ENCODE measurements at places on chromosomes 16 and 17.

DNA sequence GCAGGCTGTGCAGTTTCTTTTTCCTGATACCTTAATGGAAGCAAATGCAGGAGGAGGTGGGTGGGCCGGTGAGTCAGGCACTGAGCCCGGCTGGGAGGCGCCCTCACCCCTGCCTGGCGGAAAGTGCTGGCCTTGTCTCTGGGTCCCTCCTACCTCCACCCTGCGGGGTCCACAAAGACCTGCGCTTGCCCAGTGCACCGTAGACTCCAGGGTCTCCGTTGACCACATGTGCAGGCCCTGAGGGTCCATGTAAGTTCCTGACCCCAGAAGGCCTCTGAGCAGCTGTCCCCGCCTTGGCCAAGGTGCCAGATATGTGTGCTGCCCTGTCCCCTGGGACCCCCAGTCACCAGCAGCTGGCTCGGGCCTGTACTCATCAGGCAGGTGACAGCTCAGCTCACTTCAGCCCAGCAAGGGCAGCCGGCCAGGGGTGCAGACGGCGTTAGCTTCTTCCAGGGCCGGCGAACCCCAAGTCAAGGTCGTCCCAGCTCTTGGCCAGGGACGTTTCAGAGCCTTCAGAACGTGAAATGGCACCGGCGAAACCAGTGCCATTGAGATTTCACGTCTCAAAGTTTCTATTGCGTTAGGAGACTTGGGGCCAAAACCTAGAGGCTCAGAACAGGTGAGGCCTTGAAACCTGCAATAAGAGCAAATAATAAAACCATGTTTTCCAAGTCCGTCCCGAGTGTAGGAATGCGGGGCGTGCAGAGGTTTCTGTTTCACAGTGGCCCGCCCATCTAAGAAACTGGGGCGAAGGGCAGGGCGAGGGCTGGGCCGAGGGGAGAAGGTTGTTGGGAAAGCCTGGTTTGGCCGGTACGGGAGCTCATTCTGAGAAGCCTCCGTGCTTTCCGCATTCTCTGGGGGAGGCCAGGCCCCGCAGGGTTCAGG, 12.1 kb downstream of the METRNL start:
- peak overlapping the region; percentile 51 for H3K27ac ChIP-seq
- no peaks in the 10 kb centered on the region for H3K27me3 ChIP-seq
- peaks cover 36% of the 10 kb centered on the region for H3K36me3 ChIP-seq
- H3K4me1 ChIP-seq: no peaks in the 10 kb centered on the region
- H3K4me3 ChIP-seq: peak overlapping the region; percentile 2

- no peaks in the 10 kb centered on the region for H3K4me1 ChIP-seq
Measured at GRCh38 chr17:72311004-72311403, 190.2 kb downstream of the SOX9 start.

DNA sequence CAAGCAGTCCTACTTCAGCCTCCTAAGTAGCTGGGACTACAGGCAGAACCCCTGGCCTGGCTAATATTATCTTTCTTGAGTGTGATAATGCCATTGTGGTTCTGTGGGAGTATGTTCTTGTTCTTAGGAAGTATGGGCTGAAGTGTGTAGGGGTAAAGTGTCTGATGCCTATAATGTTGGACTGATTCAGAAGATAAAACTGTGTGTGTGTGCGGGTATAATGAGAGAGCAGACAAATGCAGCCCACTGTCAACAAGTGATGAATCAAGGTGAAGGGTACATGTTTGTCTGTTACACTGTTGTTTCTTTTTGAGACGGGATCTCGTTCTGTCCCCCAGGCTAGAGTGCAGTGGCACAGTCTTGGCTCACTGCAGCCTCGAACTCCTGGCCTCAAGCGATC, 127.5 kb downstream of the CLEC16A start:
- H3K36me3 ChIP-seq: peaks cover 25% of the 10 kb centered on the region
- H3K27me3 ChIP-seq: no peaks in the 10 kb centered on the region
- H3K27ac ChIP-seq: no peak overlapping the region
- H3K4me1 ChIP-seq: peaks cover 5% of the 10 kb centered on the region

- H3K4me3 ChIP-seq: no peak overlapping the region
- H3K27me3 ChIP-seq: no peaks in the 10 kb centered on the region
- no peak for DNase-seq
Measured at GRCh38 chr16:78240459-78241222, 141.2 kb downstream of the WWOX start.

GRCh38 chr17:57672971-57673370, 72.1 kb downstream of the CCDC182 start:
- peaks cover 7% of the 10 kb centered on the region for H3K4me1 ChIP-seq
- no peaks in the 10 kb centered on the region for H3K36me3 ChIP-seq

DNA sequence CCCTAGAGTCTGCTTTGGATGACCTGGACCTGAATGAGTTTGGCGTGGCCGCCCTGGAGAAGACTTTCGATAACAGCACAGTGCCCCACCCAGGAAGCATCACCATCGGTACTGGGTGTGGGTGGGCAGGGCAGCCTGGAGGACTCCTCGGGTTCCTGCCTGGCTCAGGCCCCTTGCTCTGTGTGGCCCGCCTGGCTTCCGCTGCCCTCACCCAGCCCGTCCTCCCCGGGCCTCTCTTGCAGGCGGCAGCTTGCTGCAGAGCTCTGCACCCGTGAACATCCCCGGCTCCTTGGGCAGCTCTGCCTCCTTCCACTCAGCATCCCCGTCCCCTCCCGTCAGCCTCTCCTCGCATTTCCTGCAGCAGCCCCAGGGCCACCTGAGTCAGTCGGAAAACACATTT, 24.5 kb downstream of the UNC13D start:
- no peak for DNase-seq
- H3K27me3 ChIP-seq: no peaks in the 10 kb centered on the region
- no peak overlapping the region for H3K4me3 ChIP-seq
- H3K4me1 ChIP-seq: no peaks in the 10 kb centered on the region

- no peaks in the 10 kb centered on the region for H3K27me3 ChIP-seq
- no peaks in the 10 kb centered on the region for H3K36me3 ChIP-seq
- no peak for DNase-seq
- no peak overlapping the region for H3K27ac ChIP-seq
- peaks cover 15% of the 10 kb centered on the region for H3K4me1 ChIP-seq
Measured at GRCh38 chr17:68207651-68208253, 40.1 kb upstream of the AMZ2 start.

- peak overlapping the region; percentile 68 for H3K4me3 ChIP-seq
- H3K27ac ChIP-seq: peak overlapping the region; percentile 75
- H3K36me3 ChIP-seq: peaks cover 5% of the 10 kb centered on the region
- no peaks in the 10 kb centered on the region for H3K27me3 ChIP-seq
- no peaks in the 10 kb centered on the region for H3K4me1 ChIP-seq
- peak; percentile 77 for DNase-seq
Measured at GRCh38 chr17:43832168-43832975, 574 bp downstream of the MPP3 start.

- H3K27me3 ChIP-seq: no peaks in the 10 kb centered on the region
- H3K4me3 ChIP-seq: no peak overlapping the region
- H3K36me3 ChIP-seq: no peaks in the 10 kb centered on the region
- H3K27ac ChIP-seq: no peak overlapping the region
- H3K4me1 ChIP-seq: no peaks in the 10 kb centered on the region
Measured at GRCh38 chr17:34306466-34306865, 12.8 kb upstream of the CCL8 start.

DNA sequence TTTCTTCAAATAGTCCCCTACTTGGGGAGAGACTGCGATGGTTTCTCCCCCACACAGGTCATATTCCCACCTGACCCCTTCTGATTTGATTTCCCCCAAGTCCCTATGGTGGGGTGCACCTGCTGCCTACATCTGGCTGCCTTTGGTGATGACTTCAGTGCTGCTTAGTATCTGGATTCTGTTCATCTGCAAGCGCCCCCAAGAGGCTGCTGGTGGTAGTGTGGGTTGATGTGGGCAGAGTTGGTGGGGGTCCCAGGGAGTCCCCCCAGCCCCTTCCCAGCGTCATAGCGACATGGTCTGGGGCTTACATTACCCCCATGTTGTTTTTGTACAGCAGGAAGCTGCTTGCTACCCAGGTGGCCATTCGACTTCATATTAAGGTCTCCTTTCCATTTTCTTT, 99.2 kb downstream of the NTN1 start:
- peak overlapping the region; percentile 31 for H3K27ac ChIP-seq
- peaks cover 35% of the 10 kb centered on the region for H3K4me1 ChIP-seq
- peak; percentile 61 for DNase-seq
- H3K36me3 ChIP-seq: no peaks in the 10 kb centered on the region
- no peak overlapping the region for H3K4me3 ChIP-seq

DNA sequence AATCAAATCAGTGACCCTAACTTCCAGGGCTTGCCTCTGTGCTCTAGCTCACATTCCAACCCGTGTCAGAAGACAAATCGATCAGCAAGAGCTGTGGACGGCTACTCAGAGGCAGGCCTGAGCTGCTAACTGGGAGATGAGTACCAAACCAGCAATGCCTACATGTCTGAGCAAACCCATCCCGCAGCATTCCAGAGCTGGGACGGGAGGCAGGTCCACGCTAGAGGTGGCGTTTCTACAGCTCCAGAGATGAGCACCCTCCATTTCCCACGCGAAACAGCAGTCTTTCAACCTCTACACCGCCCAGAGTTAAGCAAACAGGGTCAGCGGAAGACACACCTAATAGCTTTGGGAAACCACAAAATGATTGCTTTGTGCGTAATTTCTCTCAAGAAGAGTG, 6.5 kb downstream of the NXN start:
- H3K27me3 ChIP-seq: no peaks in the 10 kb centered on the region
- no peak overlapping the region for H3K27ac ChIP-seq
- H3K4me3 ChIP-seq: no peak overlapping the region
- no peaks in the 10 kb centered on the region for H3K36me3 ChIP-seq
- peaks cover 23% of the 10 kb centered on the region for H3K4me1 ChIP-seq

GRCh38 chr17:19248151-19248927, 11.2 kb downstream of the EPN2 start:
- DNase-seq: no peak
- no peak overlapping the region for H3K4me3 ChIP-seq
- no peaks in the 10 kb centered on the region for H3K36me3 ChIP-seq
- peaks cover 75% of the 10 kb centered on the region for H3K4me1 ChIP-seq
- H3K27ac ChIP-seq: peak overlapping the region; percentile 73
- no peaks in the 10 kb centered on the region for H3K27me3 ChIP-seq

- peaks cover 9% of the 10 kb centered on the region for H3K36me3 ChIP-seq
- no peak overlapping the region for H3K27ac ChIP-seq
- no peaks in the 10 kb centered on the region for H3K27me3 ChIP-seq
Measured at GRCh38 chr16:50093607-50094539, 28.1 kb downstream of the HEATR3 start.

DNA sequence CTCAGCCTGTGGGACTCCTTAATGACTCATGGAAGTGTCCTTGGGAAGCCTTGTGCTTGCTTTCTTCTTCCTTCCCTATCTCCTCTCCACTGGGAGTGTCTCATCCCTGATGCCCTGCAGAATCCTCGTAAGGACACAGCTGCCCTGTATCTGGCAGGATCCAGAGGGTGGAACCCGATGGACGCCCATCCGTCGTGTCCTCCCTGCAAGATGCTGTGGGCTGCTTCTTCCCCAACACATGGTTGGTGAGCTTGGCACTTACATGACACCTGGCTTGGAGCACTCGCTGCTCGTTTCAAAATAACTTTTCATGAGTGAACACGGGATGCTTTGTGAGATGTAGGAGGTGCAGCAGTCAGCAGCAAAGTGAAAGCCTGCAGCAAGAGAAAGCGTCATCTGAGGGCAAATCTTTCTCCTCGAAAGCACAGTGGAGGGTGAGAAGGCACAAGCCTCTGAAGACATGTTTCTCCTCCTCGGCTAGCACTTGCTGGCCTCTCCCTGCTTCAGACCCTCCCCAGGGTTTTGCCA, 3.3 kb downstream of the CCL15 start:
- H3K27me3 ChIP-seq: peaks cover 3% of the 10 kb centered on the region
- no peak overlapping the region for H3K27ac ChIP-seq
- no peak for DNase-seq
- H3K36me3 ChIP-seq: no peaks in the 10 kb centered on the region

DNA sequence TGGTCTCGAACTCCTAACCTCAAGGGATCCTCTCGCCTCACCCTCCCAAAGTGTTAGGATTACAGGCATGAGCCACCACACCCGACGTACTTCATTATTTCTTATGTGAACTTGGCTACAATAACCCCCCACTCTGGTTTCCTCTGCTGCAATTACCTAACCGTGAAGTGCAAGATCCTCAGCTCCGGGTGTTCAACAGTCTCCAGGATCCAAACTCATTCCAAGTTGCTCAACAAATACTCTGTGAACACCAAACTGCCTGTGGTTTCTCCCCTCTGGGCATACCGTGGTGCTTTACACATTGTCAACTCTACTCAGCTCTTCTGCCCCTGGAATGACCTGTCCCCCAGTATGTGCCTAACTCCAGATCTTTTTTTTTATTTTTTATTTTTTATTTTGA, 6.8 kb upstream of the SULT1A1 start:
- H3K27me3 ChIP-seq: peaks cover 2% of the 10 kb centered on the region
- H3K4me1 ChIP-seq: no peaks in the 10 kb centered on the region
- H3K4me3 ChIP-seq: no peak overlapping the region
- no peaks in the 10 kb centered on the region for H3K36me3 ChIP-seq

DNA sequence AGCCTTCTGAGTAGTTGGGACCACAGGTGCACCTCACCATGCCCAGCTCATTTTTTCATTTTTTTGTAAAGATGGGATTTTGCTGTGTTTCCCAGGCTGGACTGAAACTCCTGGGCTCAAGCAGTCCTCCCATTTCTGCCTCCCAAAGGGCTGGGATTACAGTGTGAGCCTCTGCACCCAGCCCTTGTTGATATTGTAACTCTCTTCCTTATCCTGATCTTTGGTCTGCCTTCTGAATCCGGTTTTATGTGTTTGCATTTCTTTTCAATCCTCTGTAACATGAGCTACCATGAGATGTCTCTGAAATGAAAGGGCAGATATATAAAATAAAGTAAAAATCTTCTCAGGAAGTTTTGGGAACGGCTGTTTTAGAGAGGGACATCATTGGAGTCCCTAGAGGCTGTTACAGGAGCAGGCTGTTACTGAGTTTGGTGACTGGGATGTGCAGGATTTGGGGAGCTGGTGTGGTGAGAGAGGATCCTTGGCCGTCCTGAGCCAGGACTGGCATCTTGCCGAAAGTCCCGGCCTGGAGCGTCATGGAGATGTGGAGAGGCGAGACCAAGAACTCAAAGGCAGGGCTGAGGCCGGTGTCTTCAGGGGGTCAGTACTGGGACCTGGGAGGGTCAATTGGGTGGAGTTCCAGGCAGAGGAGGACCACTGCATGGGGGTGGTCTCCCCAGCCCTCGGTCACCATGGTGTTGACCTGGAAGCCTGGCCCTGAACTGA, 39.4 kb downstream of the ATP2C2 start:
- no peak overlapping the region for H3K27ac ChIP-seq
- DNase-seq: no peak
- H3K36me3 ChIP-seq: no peaks in the 10 kb centered on the region
- H3K4me3 ChIP-seq: no peak overlapping the region
- H3K4me1 ChIP-seq: no peaks in the 10 kb centered on the region

GRCh38 chr16:20285993-20286499, 41.3 kb downstream of the GP2 start:
- no peaks in the 10 kb centered on the region for H3K4me1 ChIP-seq
- DNase-seq: no peak
- H3K27ac ChIP-seq: no peak overlapping the region
- H3K27me3 ChIP-seq: no peaks in the 10 kb centered on the region

DNA sequence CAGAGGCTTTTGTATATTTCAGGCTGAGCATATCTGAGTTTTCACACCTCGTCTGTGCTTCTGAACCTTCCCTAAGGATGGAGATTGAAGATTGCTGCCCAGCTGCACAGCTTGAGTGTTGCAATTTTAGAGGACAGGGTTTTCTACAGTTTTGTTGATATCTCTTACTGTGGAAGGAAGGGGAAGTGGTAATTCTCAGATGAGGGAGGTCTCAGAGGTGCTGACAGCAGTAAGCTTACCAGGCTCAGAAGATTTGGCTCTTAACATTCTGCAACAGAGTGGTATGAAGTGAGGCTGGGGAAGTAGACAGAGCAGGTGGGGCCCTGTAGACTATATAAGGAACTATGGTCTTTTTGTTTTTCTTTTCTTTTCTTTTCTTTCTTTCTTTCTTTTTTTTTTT, 45.8 kb upstream of the ARHGAP17 start:
- DNase-seq: no peak
- no peaks in the 10 kb centered on the region for H3K36me3 ChIP-seq
- no peak overlapping the region for H3K27ac ChIP-seq
- no peaks in the 10 kb centered on the region for H3K4me1 ChIP-seq

Measured in tibial artery (tissue), 4 donors.